Amniotic epithelial cell (primary cell): ENCODE measurements at places on chromosomes 1 and 21.
A peak's percentile ranks its signal among the peaks of the same experiment; 100 is the strongest.

DNA sequence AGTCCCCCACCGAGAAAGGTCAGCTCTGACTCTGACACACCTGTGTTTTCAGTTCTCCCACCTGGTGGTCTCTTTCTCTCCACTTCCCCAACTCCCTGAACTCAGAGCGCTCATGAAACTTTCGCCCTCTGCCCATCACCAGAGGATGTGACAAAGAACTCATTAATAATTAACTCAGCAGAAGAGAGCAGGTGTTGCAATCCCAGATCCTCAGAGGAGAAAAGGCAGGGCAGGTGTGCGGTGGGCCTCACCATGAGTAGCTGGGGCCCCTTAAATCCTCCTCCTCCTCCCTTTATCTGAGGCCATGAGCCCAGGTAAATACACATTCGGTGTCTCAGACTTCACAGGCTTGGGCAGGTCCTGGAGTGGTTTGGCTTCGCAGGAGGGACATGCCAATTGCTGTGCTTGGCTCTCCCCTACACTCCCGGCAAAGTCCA, 1.7 kb upstream of the LAMB3 start:
- DNase-seq = no peak

DNA sequence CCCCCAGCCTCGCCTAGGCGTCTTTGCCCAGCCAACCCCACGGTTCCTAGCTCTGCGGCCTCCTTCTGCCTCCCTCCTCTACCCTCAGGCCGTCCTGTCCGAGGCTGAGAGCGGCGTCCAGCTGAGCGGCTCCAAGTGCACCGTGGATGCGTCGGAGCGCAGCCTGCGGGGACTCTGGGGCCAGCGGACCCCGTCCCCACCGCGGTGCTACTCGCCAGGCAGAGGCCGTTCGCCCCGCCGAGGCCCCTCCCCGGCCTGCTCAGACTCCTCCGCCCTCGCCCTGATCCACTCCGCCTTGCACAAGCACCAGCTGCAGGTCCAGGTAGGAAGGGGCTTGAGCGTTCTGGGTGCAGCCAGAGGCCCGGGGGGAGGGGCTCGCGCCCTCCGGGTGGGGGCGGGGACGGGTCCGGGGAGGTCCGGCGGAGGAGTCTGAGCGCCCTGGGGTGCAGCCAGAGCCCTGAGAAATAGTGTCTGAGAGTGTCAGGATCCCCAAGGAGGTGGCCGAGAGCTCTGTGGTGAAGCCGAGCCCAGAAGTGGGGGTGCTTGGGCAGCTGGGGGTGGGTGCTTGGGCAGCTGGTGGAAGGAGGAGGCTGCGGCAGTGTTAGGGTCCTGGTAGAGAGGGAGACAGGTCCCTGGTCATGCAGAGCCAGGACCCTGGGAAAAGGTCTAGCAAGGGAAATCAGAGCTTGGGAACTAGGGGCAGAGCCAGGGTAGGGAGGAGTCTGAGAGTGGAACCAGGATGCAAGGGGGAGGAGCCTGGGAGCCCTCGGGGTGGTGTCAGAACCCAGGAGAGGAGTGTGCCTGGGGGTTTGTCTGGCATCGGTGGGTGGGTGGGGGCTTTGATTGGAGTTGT, 3.2 kb upstream of the NBPF3 start:
- peak; percentile 13 for DNase-seq

- DNase-seq = peak; percentile 51
Measured at GRCh38 chr1:211323156-211324063, 3.2 kb upstream of the TRAF5 start.

DNA sequence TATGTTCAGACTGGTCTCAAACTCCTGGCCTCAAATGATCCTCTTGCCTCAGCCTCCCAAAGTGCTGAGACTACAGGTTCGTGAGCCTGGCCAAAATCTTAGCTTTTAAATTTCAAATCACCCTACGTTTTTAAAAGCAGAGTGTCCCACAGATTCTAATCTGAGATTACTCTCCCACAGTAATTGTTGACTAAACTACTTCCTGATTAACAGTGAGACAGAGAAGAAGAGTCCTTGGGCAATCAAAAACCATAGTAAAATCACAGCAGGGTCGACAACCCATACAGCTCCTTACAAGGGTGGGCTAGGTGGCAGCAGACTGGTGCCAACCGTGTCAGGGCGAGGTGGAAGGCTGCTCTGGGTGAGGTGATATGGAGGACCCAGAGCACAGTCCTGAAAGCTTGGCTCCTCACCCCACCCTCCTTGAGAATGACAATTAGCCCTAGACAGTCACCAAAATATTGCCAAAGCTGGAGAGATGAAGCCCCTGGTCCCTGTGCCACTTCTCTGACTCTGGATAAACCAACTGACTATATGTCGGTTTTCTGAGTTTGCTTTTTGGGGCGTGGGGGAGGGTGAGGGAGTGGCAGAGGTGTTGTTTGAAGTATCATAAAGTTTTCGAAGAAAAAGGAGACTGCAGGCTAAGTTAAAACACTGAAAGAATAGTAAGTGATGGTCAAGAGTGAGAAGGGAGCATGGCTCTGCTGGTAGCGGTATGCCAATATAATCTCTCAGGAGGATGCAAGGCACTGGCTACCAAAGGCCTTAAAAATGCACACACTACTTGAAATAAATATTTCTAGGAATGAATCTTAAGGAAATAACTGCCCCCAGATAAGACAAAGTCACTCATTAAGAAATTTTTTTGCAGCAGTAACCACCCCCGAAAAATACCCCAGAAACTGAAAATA, 86.8 kb downstream of the SLC45A1 start:
- no peak for DNase-seq

- no peak for DNase-seq
Measured at GRCh38 chr1:101316256-101316655, 79.4 kb downstream of the S1PR1 start.

GRCh38 chr1:165075725-165076370, 280.7 kb downstream of the LMX1A start:
- DNase-seq = peak; percentile 11

DNA sequence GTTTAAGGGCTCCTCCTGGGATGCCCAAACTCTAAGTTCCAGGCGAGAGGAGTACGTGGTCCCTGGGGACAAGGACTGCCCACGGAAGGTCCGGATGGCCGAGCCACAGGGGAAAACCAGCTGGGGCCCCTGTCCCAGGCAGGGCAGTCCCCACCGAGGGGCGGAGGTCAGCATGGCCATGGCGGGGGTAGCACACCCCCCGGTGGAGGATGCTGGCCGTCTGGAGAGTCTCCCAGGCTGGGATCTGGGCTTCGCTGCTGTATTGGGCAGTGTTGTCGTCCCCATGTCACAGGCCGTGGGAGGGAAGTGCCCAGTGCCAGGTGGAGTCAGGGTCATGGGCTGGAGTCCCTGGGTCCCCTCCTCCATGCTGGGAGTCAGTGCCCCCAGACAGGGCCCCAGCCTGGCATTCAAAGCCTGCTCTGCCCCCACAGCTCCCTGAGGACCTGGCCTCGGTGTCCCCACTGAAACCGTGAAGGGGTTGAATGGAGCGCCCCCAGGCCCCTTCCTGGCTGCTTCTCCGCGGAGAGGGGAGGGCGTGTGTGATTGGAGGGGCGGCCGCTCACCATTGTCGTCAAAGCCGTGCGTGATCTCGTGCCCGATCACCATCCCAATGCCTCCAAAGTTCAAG, 6.8 kb downstream of the PRXL2B start:
- DNase-seq = no peak

- DNase-seq = no peak
Measured at GRCh38 chr1:179156026-179156425, 73.5 kb downstream of the ABL2 start.

DNA sequence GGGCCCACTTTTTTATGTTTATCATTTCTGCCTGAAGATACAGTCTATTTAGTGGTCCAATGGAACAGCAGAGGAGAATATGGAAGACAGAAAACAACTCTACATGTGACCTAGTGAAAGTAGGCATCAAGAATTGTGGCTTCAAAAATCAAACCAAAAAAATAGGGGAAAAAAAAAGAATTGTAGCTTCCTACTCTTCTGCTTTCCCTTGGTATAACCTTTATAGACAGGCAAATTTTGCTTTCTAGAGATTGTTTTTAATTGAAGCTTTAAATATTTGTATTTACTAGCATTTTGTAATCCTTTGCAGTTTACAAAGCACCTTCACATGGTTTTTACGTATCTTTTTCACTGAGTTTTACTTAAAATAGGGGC, 14.3 kb downstream of the PDIK1L start:
- DNase-seq = no peak

DNA sequence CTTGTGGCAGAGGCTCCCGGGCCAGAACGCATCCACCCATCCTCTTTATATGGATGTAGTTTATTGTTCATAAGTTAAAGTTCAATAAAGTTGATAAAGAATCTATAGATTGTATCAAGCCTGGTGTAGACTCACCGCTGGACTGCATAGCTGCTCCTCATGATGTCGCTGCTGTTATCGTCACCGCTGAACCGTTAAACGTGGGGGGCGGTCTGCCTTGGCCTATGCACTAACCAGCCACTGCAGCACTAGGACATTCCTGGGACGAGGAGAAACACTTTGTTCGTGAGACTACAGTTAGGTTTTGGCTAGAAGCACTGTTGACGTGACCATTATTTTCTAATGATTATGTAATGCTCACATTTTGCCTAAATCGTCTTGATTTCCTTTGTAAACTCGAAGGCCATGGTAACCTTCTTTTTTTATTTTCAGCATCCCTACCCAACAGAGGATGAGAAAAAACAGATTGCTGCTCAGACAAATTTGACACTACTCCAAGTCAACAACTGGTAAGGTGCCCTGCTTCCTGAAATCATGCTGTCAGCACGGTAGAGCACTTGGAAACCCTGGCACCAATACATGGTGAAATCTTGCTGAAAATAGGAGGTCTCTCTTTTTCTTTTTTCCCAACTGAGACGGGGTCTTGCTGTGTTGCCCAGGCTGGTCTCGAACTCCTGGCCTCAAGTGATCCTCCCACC, 50.2 kb downstream of the PKNOX1 start:
- no peak for DNase-seq

DNA sequence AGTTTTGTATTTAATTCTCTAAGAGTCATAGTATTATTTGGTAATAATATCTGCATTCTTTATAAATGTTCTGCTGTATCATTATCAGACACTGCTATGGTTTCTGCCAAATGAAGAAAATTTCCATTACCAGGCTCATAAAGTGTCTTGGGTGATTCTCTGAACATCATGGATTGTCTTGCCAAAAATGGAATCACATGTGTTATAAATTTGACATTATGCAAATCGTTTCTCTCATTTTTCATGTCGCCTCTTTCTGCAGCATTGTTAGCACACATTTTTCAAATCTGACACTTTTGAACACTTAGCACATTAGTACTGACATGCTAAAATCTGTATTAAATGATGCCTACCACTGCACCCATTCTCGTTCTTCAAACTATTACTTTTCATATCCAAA, 74.2 kb upstream of the NEK7 start:
- no peak for DNase-seq
